Stimulated activated CD4-positive, alpha-beta T cell treated with anti-CD3 and anti-CD28 coated beads, Interleukin-4, amount 100 ng/mL, for 4 hours (primary cell): ENCODE measurements at places on chromosomes 1 and 21.

DNA sequence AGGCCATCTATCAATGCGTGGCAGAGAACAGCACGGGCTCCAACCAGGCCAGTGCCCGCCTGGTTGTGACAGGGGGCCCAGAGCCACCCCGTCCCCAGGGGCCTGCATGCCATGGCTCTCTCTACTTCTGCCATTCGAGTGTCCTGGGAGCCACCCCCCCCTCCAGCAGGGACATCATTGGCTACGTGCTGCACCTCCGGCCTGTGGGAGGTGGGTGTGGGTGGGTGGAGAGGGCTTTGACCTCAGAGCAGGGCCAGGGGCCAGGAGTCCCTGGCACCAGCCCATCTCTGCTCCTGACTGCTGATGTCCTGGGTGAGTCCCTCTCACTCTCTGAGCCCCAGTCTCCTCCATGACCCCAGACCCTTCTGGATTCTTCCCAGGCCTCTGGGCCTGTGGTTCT lies 25.3 kb downstream of the SLC27A3 start:
- no peak for DNase-seq

- no peak for DNase-seq
Observed at GRCh38 chr1:41442697-41443251, 41.7 kb downstream of the EDN2 start.

DNA sequence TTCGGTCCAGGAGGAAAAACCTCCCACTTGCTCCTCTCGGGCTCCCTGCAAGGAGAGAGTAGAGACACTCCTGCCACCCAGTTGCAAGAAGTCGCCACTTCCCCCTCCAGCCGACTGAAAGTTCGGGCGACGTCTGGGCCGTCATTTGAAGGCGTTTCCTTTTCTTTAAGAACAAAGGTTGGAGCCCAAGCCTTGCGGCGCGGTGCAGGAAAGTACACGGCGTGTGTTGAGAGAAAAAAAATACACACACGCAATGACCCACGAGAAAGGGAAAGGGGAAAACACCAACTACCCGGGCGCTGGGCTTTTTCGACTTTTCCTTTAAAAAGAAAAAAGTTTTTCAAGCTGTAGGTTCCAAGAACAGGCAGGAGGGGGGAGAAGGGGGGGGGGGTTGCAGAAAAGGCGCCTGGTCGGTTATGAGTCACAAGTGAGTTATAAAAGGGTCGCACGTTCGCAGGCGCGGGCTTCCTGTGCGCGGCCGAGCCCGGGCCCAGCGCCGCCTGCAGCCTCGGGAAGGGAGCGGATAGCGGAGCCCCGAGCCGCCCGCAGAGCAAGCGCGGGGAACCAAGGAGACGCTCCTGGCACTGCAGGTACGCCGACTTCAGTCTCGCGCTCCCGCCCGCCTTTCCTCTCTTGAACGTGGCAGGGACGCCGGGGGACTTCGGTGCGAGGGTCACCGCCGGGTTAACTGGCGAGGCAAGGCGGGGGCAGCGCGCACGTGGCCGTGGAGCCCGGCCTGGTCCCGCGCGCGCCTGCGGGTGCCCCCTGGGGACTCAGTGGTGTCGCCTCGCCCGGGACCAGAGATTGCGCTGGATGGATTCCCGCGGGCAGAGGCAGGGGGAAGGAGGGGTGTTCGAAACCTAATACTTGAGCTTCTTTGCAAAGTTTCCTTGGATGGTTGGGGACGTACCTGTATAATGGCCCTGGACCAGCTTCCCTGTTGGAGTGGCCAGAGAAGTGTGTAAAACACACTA lies 45.3 kb downstream of the MRPL39 start:
- DNase-seq: peak; percentile 89

- no peak for DNase-seq
Observed at GRCh38 chr1:171865106-171865505, 23.8 kb downstream of the DNM3 start.

DNA sequence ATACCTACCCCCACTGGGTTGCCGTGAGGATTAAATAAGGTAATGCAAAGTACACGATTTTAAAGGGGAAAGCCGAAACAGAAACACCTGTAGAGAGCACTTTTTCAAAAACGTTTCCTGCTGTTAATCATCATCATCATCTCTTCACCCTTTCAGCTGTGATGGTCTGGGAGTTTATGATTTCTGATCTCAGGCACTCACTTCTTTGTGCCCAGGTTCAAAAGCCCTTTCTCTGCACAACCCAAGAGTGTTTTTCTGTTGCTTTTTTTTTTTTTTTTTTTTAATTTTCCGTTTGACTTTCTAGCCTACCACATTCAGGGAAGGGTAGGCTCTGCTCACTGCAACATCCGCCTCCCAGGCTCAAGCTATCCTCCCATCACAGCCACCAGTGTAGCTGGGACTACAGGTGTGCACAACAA lies 936 bp upstream of the UBXN11 start:
- DNase-seq: no peak

- no peak for DNase-seq
Observed at GRCh38 chr1:10814976-10815857, 18.8 kb upstream of the CASZ1 start.

- DNase-seq: no peak
Observed at GRCh38 chr1:176925223-176925622, 239.3 kb downstream of the ASTN1 start.

- DNase-seq: no peak
Observed at GRCh38 chr1:204619721-204620120, 65.8 kb downstream of the LRRN2 start.

GRCh38 chr1:188406636-188407035 lies 1577.9 kb downstream of the PLA2G4A start:
- DNase-seq: no peak

DNA sequence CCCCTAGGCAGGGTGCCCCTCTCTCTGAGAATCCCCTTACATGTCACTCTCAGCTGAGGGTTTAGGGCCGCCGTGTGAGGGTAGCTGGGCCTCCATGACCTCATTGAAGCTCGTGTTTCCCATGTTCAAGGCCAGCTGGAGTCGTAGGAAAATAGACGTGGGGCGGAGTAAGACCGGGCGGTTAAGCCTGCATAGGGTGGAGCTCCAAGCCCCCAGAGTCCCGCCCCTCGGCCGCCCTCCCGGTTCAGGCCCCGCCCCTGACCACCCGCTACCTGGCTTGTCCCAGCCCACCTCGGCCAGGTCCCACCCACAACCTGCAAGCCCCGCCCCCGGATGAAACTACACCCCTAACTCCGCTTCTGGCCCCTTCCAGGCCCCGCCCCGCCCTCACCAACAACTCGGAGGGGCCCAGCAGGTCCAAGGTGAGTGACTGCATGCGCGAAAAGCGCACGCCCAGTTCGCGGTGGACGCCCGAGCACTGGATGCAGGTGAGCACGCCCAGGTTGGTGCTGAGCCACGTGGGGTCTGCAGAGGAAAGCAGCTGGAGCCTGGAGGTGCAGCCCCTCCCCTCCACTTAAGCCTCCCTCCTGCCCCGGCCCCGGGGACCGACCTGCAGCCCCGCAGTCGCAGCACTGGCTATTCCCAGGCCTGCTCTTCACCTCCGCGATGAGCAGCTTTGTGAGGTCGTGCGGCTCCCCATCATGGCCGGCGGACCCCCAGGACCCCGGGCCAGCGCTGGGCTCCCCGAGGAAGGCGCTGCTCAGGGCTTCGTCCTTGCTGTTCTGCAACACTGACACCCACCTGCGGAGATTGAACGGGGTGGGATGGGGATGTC lies 12.2 kb upstream of the TCEA3 start:
- DNase-seq: peak; percentile 36

- DNase-seq: no peak
Observed at GRCh38 chr1:180579961-180580611, 21.3 kb downstream of the OVAAL start.

- no peak for DNase-seq
Observed at GRCh38 chr1:59195151-59195550, 101.7 kb upstream of the FGGY start.

- no peak for DNase-seq
Observed at GRCh38 chr1:220184506-220184905, 87.7 kb downstream of the RAB3GAP2 start.

DNA sequence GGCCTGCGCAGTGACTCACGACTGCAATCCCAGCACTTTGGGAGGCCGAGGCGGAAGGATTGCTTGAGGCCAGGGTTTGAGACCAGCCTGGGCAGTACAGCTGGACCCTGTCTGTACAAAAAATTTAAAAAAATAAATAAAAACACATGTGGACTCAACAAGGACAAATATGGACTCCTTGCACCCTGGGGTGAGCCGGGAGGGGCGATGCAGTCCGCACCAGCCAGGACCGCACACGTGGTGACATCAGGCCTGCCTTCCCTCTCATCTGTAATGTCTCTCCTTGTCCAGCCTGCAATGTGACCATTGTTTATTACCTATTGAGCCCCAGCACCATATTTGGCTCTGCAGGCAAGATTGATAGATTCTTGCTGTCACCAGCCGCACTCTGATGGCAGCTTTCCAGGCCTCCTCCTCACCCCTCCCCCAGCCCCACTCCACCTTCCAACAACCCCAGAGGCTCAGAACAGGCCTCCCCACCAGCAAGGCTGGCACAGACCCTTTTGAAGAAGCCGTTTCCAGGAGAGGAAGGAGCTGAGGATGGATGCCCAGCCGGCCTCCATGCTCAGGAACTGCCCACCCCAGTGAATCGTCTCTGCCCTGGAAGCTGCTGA lies 55.2 kb downstream of the IRF2BP2 start:
- DNase-seq: no peak

- DNase-seq: peak; percentile 76
Observed at GRCh38 chr1:204446413-204447111, 34.9 kb upstream of the PPP1R15B start.

- DNase-seq: no peak
Observed at GRCh38 chr1:67969446-67969845, 81.0 kb downstream of the DIRAS3 start.

GRCh38 chr1:19608232-19608631 lies 35.9 kb upstream of the NBL1 start:
- no peak for DNase-seq

DNA sequence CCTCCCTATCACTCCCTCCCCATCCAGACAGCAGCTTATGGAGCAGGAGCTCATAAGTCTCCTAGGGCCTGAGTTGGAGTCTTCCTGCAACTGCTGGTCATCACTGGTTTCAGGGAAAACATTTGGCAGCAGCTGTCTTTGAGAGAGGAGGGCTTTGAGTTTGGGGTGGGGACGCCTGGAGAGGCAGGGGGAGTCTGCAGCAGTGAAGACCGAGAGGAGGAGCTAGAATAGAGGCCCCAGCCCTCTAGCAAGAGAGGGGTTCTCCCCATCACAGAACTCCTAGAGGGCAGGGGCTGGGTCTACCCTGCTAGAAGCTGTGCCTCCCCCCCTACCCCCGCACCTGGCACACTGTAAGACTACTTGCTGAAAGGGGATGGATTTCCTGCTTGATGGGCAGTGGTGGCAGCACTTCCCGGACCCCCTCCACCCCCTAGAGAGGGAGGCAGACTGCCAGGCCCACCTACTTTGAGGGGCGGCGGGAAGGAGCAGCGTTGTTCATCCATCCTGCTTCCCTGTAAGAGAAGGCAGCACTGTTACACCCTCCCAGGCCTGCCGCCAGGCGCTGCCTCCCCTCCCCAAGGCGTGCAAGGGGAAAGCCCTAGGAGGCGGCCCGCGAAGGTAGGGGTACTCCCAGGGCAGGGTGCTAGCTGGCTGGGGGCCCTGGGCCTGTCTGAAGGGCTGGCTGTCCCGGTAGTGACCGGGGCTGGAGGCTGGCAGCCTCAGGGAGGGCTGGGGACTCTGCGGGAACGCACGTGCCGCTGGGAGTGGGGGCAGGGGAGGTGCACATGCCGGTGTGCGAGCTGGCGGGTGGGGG lies 50.4 kb downstream of the RAP1GAP start:
- no peak for DNase-seq

DNA sequence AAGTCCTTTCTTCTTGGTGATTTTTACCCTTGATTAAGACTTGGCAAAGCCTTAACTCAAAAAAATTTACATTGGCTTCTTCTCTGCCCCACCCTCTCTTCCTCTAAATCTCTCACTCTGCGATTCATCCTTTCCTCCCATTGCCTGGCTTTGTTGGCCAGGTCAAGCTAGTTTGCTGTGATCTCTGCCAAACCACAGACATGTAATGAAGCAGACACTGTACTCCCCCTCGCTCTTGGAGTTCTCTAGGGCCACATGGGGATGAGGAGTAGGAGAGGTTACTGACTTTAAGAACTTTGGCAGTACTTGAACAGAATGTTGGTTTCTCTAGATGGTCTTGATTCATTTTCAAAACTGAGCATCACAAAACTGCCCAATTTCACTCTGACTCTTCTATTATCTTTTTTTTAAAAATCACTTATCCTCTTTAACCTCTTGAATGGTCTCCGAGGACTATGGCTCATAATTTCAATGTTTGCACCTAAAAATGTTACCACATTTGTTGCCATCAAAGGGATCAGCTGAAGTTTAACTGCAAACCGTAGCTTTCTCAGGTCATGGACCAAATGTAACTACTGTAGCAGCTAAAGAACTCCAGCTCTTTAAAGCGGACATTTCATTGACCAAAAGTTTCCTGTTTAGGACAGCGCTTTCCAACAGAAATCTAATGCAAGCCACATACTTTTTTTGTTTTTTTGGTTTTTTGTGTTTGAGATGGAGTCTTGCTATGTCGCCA lies 62.7 kb upstream of the IPO9 start:
- DNase-seq: no peak

DNA sequence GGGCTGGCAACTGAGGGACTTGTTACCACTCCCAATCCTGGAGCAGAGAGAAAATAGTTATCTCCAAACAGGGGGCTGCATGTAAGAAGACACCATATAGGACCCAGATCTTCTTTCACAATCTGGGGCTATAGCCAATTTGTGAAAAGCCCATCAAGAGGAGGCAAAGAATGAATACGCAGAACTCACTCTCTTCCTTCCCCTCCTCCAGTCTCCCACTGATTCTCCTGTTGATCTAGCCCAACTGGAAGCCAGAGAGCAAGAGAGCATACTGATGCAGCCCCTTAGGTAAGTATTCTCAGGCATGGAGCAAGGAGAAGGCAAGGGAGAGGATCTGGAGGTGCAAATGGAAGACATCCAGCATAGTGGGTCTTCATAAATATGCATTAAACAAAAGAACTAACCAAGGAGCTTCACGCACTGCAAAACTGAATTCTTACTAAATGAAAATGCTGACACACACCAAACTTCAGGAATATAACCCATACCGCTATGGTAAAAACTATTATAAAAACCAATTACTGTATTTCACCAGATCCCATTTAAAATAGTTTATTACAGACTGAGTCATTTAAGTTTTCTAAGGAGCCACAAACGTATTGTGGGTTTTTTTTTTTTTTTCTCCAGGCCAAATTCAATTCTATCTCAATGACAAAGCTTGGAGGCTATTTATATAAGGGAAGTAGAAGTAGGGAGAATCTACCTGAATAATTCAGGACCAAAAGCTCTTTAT lies 15.5 kb upstream of the HMGB4 start:
- no peak for DNase-seq

DNA sequence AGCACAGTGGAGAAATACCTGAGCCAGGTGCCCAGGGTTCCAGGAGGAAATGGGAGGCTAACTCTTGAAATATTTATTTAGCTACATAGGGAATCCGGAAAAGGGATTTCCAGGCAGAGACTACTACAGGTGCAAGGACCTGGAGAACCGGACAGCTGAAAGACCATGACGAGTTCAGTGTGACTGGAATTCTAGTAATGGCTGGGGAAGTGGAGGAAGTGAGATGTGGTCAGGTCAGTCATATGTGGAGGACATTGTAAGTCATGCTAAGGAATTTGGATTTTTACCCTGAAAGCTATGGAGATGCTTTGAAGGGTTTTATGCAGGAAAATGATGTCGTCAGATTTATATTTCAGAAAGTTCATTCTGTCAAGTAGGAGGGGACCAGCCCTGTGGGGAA lies 1.8 kb downstream of the CAP1 start:
- no peak for DNase-seq

- no peak for DNase-seq
Observed at GRCh38 chr1:194004146-194004545, 817.7 kb upstream of the B3GALT2 start.

- DNase-seq: no peak
Observed at GRCh38 chr21:29973258-29973657, 33.5 kb upstream of the GRIK1 start.

GRCh38 chr1:61132645-61133334 lies 50.4 kb downstream of the NFIA start:
- DNase-seq: no peak
